ENCODE measurements at places on chromosomes 11 and 22. TPM values are rescaled to one million over a fixed set of nuclear protein-coding genes. Genes with fewer than 3 reads are reported as not detected.

GRCh38 chr22:36331306-36331911 is 56.4 kb downstream of the MYH9 start:
- peak overlapping the region; percentile 47 for H3K4me3 ChIP-seq
- no peak for DNase-seq
- H3K4me1 ChIP-seq = peaks cover 84% of the 10 kb centered on the region
- peak overlapping the region; percentile 100 for H3K27ac ChIP-seq
- peaks cover 8% of the 10 kb centered on the region for H3K36me3 ChIP-seq

- H3K27me3 ChIP-seq = no peaks in the 10 kb centered on the region
- DNase-seq = no peak
- H3K27ac ChIP-seq = peak within 1 kb of the TSS; percentile 97
- peaks cover 25% of the 10 kb centered on the region for H3K4me1 ChIP-seq
- H3K36me3 ChIP-seq = peaks cover 13% of the 10 kb centered on the region
Observed at GRCh38 chr11:67289226-67289650, at the start of gene ANKRD13D. ANKRD13D (plus strand) TSS chr11:67289303; CDS start chr11:67289461, 158 bp downstream.

DNA sequence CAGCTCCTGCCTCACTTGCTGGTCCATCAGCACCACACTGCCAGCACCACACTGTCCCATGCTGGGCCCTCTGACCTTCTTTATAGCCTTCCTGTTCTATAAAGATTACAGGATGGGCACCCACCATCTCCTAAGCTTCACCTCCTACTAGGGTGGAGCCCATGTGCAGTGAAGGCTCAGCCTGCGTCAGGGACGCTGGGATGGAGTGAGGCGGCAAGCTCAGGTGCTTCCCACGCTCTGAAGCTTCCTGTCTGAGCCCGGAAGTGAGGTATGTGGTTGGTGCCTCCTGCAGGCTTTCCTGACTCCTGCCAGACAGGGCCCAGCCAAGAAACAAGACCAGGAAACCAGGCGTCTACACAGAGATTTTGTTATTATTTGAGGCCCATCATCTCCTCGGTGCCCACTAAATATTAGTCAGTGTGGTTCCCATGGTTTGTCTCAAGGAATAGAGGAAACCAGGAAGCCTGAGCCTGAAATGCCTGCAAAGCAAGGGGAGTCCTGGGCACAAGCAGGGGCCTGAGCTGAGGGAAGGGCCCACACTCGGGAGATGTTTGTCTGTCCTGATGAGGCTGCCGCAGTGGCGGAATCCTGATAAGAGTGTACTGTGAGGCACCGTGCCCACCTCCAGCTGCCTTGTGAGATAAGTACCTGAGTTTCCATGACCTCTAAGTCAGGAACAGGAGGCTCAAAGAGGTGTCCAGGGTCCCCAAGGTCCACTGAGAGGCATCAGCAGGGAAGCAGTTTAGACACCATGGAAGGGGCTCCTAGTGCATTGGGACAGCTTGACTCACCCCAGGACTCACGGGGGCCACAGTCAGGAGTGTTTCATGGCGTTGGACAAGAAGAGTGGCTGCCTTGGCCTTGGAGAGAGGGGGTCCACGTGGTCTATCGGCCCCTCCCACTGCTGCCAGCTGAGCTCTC is 22.0 kb downstream of the RSPH14 start:
- H3K4me3 ChIP-seq = no peak overlapping the region
- H3K36me3 ChIP-seq = no peaks in the 10 kb centered on the region
- no peak for DNase-seq
- no peaks in the 10 kb centered on the region for H3K27me3 ChIP-seq
- no peak overlapping the region for H3K27ac ChIP-seq
- H3K4me1 ChIP-seq = no peaks in the 10 kb centered on the region

DNA sequence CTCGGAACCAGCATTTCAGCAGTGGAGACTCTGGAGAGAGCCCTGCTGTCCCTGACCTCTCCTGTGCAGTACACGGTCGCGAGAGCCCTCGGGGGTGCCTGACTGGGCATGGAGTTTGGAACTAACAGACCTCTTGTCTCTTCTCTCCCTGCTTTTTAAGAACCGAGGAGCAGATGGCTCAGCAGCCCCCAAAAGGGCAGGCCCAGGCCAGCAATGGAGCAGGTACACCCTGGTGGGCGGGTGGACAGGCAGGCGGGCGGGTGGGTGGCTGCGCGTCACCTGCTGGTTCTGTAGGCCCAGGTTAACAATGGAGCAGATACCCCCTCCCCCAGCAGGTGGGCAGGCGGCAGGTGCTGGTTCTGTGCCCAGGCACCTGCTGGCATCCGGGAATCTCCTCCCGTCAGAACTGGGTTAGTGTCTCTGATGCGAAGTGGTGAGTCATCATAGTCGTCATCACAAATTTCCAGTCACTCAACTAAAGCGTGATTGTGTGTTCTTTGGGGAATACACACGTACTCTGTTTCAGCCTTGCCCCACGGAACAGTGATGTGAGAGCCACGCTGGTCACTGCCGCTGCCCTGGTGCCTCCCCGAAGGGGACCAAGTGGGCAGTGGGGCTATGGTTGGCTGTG is 41.1 kb downstream of the GRAMD4 start:
- DNase-seq = no peak
- H3K4me1 ChIP-seq = peaks cover 16% of the 10 kb centered on the region
- no peaks in the 10 kb centered on the region for H3K27me3 ChIP-seq
- no peak overlapping the region for H3K4me3 ChIP-seq
- no peaks in the 10 kb centered on the region for H3K36me3 ChIP-seq

DNA sequence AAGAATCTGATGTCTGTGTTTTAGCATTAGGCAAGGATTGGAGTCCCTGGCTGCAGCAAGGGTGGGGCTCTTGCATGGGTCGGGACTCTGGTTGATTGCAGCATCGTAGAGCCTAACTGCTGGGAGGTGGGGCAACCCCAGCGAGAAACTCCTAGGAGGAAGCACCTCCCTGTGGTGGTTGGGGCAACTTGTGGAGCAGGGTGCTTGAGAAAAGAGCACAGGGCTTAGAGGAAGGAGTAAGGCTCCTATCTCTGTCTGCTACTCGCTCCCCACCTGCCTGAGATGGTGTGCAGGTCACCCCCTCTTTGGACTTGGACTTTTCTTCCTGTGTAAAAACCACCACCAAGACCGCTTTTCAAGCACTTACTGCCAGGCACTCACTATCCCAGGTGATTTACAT is 15.6 kb downstream of the SREBF2 start:
- no peak overlapping the region for H3K4me3 ChIP-seq
- H3K27me3 ChIP-seq = no peaks in the 10 kb centered on the region
- peaks cover 39% of the 10 kb centered on the region for H3K4me1 ChIP-seq
- peak overlapping the region; percentile 47 for H3K27ac ChIP-seq
- DNase-seq = no peak

- H3K27ac ChIP-seq = no peak overlapping the region
- H3K4me1 ChIP-seq = peaks cover 10% of the 10 kb centered on the region
- peak; percentile 30 for DNase-seq
- H3K4me3 ChIP-seq = no peak overlapping the region
- H3K27me3 ChIP-seq = no peaks in the 10 kb centered on the region
Observed at GRCh38 chr11:122440811-122441665, 214.5 kb upstream of the UBASH3B start.

GRCh38 chr11:65338676-65339075 is 5.0 kb downstream of the DPF2 start:
- peaks cover 12% of the 10 kb centered on the region for H3K36me3 ChIP-seq
- no peaks in the 10 kb centered on the region for H3K27me3 ChIP-seq
- H3K4me1 ChIP-seq = peaks cover 17% of the 10 kb centered on the region
- no peak overlapping the region for H3K4me3 ChIP-seq

SEZ6L gene
- total RNA-seq = 0.16 TPM

PPP1R14B gene
- 131 TPM for total RNA-seq
